ENCODE measurements at places on chromosomes 1 and 21.

DNA sequence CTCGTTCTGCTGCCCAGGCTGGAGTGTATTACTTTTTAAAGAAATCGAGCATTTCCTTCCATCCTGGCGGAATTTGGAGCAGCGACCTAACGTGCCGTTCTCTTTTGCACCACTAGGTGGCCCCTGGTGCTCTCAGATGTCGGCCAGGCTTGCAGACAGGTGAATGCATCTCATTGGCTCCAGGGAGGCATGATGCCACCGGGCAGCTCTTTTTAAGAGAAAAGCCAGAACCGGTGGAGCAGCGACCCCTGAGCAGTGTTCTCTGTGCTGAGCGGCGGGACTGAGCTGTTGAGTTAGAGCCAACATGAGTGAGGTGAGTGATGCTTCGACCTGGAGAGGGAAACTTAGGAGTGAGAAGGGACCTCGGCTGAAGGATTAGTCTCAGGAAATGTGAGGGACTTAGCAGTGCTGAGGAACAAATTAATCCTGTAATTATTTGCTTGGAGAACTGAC, at the start of gene PCP4:
TSS of gene PCP4 (plus strand) at position 241 of the 453 bp plus-strand sequence. CDS start at position 305, 64 bp downstream.
- DNase-seq: peak; percentile 71

GRCh38 chr1:11534846-11535245, 55.9 kb downstream of the DISP3 start:
- no peak for DNase-seq

GRCh38 chr1:234201600-234201999, 171.7 kb upstream of the COA6 start:
- no peak for DNase-seq

GRCh38 chr1:161228032-161228431, 2.2 kb downstream of the TOMM40L start:
- DNase-seq: no peak

DNA sequence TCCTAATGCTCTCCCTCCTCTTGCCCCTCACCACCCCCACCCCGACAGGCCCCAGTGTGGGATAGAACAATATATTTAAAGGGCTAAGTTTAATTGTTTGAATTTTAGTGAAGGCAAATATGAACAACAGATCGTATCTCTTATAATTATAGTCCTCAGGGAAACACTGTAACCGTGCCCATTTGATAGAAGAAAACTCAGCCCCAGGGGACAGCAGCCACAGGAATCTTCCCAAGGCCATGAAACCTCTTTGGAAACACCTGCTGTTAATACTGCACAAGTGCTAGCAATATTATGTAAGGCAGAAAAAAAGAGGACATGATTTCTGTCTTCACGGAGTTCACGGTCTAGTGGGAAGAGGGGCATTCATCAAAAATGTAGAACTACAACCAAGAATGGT, 142.2 kb downstream of the URB2 start:
- DNase-seq: no peak

- no peak for DNase-seq
Measured at GRCh38 chr1:64594446-64594845, 124.5 kb downstream of the CACHD1 start.

DNA sequence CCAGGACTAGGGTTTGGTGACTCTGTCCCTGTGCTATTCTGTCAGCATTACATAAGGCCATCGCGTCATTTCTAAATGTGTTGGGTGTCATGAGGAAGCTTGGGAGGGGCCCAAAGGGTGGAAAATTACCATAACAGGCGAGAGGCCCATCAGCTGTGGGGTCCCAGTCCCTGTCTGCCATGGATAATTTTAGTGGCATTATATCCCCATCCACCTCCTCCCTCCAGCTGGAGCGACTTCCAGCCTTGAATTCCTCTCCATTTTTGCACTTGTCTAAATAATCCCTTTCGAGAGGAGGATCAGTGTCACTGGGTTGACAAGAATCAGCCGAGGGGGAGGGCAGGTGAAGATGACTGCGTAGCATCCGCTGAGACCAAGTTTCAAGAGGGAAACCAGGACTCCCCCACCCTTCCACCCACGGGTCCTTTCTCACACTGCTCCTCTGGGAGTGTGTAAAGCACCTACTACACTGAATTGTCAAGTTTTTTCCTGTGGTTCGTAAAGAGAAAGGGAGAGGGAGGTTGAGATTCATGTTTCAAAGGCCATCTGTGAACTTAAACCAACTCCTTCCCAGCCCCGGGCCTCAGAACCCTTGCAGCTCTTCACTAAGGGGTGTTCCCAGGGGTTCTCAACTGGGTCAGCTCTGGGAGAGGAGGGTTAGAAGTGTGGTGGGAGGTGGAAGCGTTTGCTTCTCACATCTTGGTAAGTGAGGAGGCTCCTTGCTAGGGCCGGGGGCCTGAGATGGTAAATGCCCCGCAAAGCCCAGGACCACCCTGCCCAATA, 29.2 kb downstream of the VASH2 start:
- DNase-seq: no peak

DNA sequence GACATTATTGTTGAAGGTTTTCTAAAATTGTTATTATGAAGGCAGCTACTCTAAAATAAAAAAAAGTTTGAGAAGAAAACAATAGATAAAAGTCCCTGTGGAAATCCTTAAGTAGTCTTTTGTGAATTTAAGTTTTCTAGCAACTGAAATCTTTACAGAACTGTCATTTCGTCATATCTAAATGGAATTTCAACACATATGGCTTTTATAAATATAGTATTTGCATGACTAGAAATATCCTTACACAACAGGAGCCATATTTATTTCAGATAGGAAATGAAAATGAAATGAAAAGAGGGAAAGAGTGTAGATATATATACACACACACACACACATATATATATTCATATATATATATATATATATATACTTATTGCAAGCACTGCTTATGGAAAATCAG, 204.7 kb upstream of the RGS18 start:
- DNase-seq: peak; percentile 3

DNA sequence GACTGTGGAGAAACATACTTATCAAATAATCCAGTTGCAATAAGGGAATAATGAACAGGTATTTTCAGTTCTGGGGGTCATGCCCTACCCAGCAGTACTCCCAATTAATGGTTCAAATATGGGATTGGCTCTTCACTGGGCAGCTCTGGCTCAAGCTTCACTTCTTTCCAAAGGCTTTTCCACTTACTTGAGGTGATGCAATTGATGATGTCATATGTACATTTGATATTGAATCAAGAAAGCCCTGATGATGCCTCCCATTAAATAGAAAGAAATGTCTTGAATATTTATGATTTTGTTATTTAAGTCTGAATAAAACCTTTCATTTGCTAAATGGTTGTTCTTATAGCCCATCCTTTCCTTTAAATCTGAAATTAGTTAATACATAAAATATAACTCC, 789.9 kb downstream of the USP25 start:
- DNase-seq: no peak

GRCh38 chr1:32200226-32201010, at the start of gene CCDC28B:
Gene CCDC28B (plus strand): TSS chr1:32200595. CDS start chr1:32201936, 1,341 bp downstream.
- DNase-seq: peak; percentile 83

GRCh38 chr1:247378334-247379073, 37.5 kb upstream of the NLRP3 start:
- no peak for DNase-seq

DNA sequence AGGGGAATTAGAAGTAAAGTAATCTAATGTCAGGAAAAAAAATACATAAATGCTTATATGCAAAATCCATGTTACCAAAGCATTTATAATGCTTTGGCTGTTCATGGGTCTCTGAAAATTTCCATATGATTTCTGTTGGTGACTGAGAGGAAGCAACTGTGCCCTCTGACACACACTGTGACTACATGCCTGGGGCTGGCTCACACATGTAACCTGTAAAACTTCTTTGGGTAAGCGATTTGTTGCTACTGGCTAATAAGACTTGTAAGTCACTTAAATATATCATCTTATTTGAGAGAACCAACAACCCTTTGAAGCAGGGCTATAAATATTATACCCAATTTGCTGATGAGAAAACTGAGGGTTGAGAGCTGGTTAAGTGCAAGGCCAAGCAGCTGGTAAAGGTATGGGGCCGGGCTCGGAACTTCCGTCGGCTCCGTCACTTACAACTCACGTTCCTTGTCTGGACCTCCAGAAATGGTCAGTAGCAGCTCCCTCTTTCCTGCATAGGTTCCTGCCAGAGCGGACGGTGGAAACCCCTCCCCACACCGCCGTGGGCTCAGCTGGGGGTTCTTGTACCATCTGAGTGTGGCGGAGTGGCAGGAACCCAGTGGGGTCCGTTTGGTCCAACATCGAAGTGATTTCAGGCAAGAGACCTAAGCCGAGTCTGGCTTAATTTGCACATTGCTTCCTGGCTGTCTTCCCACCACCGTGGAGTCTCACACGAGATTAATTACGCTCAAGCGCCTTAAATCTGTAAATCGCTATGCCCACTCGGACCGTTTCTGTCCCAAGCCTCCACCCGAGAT, 714 bp downstream of the DFFA start:
- DNase-seq: peak; percentile 24

DNA sequence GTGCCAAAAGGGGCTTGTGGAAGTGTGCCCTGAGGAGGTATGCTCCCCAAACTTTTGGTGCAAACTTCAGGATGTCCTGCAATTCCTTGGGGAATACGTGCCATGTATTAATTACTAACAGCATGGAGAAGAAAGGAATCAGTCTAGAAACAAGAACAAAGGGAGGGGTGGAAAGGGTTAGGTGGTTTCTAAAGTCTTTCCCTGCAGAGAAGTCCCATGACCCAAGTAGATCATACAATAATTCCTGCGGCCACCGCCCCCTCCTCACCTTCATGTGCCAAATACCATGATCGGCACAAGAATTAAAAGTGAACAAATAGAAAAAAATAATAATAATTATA, 258.2 kb downstream of the PLPP3 start:
- no peak for DNase-seq

DNA sequence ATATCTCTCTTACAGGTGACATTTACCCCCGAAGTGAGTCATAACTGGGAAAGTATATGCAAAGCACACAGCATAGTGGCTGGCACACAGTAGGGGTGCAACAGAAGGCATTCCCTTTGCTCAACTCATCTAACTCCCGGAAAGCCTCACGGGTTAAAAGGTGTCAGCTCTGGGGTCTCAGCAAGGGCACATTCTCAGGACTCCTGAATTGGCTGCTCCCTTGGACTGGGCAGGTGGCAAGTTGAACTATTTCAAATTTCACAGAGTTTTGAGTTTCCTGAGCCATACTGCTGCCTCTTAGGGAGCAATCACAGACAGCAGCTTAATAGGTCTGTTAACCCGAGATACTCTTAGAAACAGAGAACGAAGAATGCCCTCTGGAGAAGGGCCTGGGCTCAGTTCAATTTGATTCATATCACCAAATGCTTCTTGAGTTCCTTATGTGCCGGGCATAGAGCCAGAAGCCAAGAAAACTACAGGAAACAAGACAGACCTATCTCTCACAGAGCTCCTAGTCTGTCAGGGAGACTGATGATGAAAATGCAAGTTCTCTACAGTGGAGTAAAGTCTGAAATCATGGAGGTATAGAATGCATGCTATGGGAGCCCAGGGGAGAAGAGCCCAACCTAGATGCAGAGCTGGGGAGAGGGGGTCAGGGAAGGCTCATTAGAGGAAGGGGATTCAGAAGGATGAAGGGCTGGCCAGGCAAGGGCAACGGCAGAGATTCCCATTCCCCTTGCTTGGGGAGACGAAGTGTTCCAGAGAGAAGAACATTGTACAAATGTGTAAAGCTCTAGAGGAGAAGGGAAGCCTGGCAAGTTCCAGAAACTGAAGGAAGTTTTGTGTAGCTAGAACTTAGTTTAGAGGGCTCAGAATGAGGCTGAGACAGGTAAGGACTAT, 143.9 kb upstream of the HMGB4 start:
- no peak for DNase-seq

DNA sequence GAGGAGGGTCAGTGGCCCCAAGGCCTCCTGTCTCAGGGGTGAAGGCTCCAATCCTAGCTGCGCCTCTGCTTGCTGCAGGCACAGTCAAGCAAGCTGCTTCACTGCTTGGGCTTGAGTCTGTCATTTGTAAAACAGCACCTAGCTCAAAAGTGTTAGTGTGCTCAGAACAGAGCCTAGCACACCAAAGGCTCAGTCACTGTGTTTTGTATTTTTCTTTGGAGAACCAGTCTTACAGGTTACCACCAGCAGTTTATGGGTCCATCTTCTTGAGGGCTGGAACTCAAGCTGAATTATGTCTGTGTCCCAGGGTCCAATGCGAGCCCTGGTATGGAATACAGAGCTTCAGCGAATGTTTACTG, 113.6 kb downstream of the DMRTB1 start:
- DNase-seq: no peak

- DNase-seq: no peak
Measured at GRCh38 chr1:41735139-41735538, 183.6 kb downstream of the HIVEP3 start.

DNA sequence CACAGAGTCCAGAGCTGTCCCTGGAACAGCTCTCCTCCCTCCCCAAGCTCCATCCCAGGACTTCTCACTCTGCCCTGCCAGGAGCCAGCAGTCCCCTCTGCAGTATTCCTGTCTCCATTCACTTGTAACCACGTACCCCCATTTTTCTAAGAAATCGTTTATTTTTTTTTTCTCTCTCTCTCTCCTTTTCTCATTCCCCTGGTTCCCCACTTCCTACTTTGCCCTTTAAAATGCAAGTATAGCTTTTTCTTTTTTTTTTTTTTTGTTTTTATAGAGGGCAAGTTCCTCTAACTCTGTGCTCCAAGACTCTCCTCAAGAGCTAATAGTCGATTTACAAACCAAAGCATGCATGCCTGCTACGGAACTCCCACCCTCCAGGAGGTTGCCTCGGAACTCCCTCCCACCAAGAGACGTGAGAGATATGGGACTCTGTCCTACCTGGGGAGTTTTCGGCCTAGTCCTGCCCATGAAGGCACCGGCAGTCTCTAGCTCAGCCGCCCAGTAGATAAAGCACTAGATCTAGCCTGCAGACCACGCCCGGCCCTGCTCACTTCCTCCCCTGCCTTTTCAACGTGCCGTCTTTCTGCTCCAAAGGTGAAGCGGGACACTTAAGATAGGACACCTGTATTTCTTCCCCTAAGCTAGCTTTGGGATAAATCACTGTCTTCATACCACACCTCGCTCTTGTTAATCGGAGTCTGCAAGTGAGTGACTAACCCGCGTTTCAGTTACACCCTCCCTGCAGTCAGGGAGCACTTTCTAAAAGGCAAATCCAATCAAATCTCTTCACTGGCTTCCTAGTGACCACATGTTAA, 27.7 kb downstream of the TNFRSF9 start:
- no peak for DNase-seq

- peak; percentile 74 for DNase-seq
Measured at GRCh38 chr1:115194506-115194905, 105.2 kb upstream of the TSPAN2 start.

DNA sequence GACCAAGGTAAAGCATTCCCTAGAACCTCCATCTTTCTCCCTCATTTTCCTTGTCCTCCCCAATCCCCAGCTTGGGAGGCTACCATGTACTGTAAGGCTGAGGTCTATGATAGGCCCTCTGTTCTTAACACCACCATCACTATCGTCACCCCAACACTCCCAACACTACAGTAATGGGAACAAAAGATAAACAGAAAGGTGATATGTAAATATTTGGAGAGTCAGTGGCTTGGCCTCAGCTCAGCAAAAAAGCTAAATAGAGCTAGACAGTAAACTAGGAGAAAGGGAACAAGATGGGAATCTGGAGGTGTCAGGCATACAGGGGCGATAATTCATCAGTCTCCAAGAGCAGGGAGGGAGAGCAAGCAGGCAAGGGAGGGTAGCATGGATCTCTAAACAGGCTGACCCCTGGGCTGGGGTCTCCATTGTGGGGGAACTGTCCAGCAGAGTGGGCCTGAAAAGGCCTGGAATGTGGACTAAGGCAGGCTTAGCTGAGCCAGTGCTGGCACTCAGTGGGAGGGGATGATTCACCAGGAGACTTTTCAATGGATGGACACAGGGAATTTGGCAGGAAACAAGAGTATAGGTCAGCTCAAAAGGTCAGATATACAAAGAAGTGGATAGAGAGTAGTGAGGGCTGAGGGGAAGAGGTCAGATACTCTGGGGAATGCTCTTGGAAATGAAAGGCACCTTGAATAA, 6.7 kb downstream of the WNT2B start:
- peak; percentile 23 for DNase-seq

GRCh38 chr1:19369396-19370090, 57.4 kb downstream of the SLC66A1 start:
- DNase-seq: no peak
